ENCODE measurements at places on chromosomes 2 and 18. TPM values are rescaled to one million over a fixed set of nuclear protein-coding genes. Genes with fewer than 3 reads are reported as not detected.
A peak's percentile ranks its signal among the peaks of the same experiment; 100 is the strongest.

Gene WNT10A
- not detected for total RNA-seq

Gene LYPD1
- total RNA-seq: 34.5 TPM

DNA sequence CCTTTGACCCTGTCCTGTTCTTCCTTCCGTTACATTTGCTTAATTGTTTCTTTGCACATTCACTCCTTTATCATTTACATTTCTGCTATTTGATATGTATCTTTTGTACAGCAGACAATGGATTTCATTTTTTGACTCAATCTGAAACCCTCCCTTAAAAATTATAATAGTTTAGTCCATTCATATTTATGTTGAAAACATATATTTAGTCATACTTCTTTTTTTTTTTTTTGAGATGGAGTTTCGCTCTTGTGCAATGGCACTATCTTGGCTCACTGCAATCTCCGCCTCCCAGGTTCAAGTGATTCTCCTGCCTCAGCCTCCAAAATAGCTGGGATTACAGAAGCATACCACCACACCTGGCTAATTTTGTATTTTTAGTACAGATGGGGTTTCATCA is 95.3 kb upstream of the TGFA start:
- no peak for DNase-seq

- DNase-seq: no peak
Measured at GRCh38 chr2:224847381-224847780, 131.2 kb upstream of the CCDC195 start.

DNA sequence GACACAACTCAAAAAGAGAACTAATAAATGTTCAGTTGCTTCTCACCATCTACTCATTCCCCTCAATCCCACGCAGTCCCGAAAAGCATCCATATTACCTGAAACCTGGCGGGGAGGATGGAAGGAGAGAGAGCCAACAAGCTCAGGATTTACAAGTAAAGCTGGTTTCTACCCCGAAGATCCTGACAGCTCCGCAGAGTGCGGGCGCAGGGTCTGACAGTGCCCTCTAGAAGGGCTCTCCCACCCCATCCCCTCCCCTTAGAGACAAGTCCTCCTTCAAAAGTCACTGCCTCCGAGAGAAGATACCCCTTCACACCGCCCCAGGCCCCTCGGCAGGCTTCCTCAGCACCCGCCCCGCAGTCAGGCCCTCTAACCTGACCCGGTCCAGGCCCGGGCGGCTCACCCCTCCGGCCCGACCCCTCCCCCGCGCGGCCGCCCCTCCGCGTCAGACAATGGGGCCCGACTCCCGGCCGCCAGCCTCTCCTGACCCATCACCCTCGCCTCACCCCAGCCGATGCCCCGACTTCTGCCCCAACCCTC is 550 bp downstream of the RAB1A start:
- peak; percentile 23 for DNase-seq

GRCh38 chr2:109458512-109458911 is 155.3 kb downstream of the SEPTIN10 start:
- DNase-seq: no peak

- DNase-seq: peak; percentile 34
Measured at GRCh38 chr2:160210599-160211138, 10.6 kb upstream of the ITGB6 start.

- DNase-seq: no peak
Measured at GRCh38 chr2:105279126-105279525, 37.6 kb downstream of the GPR45 start.

Gene IL36RN
- total RNA-seq: not detected
